ENCODE measurements at places on chromosomes 6 and 20. TPM values are rescaled to one million over a fixed set of nuclear protein-coding genes. Genes with fewer than 3 reads are reported as not detected.

SAMD3 gene
- total RNA-seq: not detected

MCHR2 gene
- total RNA-seq: not detected

SYNGAP1 gene
- total RNA-seq: 4.2 TPM

ABHD16A gene
- 45.8 TPM for total RNA-seq

GRCh38 chr6:136012198-136012887 is 160.8 kb downstream of the PDE7B start:
- peak; percentile 63 for DNase-seq

GRCh38 chr6:36436466-36436865 is 6.2 kb downstream of the PXT1 start:
- DNase-seq: no peak

- DNase-seq: no peak
Measured at GRCh38 chr6:50653253-50653652, 60.1 kb upstream of the TFAP2D start.

- DNase-seq: no peak
Measured at GRCh38 chr20:35738410-35739179, 3.5 kb downstream of the RBM39 start.

GRCh38 chr6:131929976-131930375 is 21.2 kb downstream of the CCN2 start:
- no peak for DNase-seq

GRCh38 chr6:68159433-68159832 is 475.6 kb upstream of the ADGRB3 start:
- no peak for DNase-seq

ERVFRD-1 gene
- total RNA-seq: not detected

CCDC28A gene
- 10.3 TPM for total RNA-seq

- no peak for DNase-seq
Measured at GRCh38 chr20:58995461-58996225, 11.4 kb downstream of the CTSZ start.

DNA sequence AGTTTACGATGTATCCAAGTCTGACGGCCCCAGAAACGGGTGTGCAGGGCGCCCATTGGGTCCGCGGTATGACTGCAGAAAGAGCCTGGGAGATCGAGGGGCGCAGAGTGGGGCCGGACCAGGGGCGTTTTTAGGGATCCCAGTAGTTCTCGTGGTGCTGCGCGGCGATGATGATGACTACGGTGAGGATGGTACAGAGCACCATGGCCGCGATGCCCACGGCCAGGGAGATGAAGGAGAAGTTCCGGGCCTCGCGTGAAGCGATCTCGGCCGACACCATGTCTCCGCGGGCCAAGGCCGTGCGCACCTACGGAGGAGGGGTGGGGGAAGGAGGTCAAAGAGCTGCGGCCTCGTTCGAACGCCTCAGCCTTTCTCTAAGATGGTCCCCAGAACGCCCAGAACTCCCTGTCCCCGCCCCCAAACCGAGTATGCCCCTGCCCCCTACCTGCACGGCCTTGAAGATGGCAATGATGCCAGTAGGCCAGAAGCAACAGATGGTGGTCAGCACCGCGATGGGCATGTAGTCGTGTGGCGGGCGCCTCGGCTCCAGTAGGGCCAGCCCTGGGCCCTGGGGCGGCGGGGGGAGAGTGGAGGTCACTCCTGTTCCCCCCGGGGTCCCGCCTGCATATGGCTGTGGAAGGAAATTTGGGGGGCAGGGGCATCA is 2.5 kb downstream of the PRRT1 start:
- no peak for DNase-seq

- DNase-seq: no peak
Measured at GRCh38 chr6:75308250-75308988, 23.8 kb upstream of the TMEM30A start.

GRCh38 chr6:158191761-158192160 is 23.6 kb downstream of the GTF2H5 start:
- no peak for DNase-seq

DNA sequence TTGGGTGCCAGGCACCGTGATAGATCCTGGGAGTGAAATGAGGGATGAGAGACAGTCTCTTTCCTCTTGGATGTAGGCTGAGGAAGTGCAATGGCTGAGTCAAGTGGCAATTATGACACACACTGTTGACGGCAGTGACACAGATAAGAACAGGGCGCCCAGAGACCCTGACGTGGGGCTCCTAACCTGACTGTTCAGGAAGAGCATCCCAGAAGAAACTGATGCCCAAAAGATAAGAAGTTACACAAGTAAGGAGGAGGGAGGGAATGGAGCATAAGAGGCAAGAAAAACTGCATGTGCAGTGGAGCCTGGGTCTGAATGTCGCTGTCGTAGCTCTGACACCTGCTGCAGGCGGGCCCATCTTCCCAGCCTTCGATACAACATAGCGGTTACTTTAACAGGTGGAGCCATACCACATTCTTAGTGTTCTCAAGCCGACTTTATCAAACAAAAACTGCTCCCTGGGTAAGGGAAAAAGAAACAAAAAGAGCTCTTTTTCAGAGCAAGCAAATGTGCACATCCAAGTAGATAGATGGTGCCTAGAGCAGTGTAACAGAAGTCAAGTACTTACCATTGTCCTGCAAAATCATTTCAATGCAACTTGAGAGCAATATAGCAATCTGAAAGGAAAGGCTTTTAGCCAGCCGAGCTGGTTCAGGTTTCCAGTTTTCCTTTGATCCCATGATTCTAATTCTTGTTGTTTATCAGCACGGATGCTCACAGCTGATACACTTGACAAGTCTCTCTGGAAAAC is 463.9 kb upstream of the JARID2 start:
- no peak for DNase-seq

DNA sequence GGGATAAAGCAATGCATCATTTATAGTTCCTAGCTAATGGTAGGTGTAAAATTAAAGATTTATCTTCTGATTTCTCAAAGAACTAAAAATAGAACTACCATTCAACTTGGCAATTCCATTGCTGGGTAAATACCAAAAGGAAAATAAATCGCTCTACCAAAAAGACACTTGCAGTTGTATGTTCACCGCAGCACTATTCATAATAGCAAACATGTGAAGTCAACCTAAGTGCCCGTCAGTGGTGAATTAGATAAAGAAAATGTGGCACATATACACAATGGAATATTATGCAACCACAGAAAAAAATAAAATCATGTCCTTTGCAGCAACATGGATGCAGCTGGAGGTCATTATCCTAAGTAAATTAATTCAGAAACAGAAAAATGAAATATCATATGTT is 279.8 kb upstream of the PRND start:
- no peak for DNase-seq

DNA sequence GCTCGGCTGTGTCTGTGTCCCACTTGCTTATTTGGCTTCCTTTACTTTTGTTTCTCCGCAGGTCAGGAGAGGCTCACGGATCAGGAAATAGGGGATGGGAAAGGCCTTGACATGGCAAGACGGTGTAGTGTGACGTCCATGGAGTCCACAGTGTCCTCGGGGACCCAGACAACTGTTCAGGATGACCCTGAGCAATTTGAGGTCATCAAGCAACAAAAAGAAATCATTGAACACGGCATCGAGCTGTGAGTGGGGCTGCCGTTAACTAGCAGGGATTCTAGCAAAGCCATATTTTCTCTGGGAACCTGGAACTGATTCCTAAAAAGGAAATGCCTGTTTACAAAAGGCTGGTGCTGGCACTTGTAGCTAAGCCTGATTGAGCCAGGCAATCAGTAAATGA is 54.4 kb downstream of the ARFGEF2 start:
- DNase-seq: no peak

DNA sequence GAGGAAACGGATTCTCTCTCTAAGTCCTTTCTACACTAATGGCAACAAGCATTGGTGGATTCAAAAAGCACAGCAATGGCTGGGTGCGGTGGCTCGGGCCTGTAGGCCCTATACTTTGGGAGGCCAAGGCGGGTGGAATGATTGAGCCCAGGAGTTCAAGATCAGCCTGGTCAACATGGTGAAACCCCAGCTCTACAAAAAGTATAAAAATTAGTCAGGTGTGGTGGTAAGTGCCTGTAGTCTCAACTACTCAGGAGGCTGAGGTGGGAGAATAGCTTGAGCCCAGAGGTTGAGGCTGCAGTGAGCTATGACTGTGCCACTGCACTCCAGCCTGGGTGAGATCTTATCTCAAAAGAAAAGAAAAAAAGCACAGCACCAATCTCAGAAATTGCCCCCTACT is 19.3 kb downstream of the PAQR8 start:
- no peak for DNase-seq

Measured in LHCN-M2 (cell line).